Left cardiac atrium (tissue), 4 donors: ENCODE measurements at places on chromosomes 1 and 21.

- DNase-seq = no peak
These were observed 83.6 kb downstream of the RUNX1 start for GRCh38 chr21:34965200-34966174.

- no peak for DNase-seq
These were observed 48.6 kb downstream of the HIVEP3 start for GRCh38 chr1:41870076-41870562.

DNA sequence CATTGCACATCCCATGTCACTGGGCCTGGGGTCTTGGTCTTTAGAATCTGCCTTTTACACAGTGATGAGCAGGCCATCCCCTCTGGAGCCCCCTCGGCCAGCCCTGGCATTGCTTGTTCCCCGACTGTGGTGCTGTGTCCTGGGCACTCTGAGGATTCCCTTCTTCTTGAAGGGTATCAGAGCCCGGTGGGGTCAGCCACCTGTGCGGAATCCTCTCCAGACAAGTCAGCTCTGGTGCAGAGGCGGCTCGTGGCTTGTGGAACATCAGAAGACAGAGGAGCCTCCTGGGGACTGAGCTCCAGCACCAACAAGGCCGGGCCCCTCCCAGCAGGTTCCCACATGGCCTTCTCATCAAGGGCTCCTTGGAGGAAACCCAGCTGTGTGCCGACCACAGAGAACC is 57.9 kb upstream of the AJAP1 start:
- DNase-seq = no peak

DNA sequence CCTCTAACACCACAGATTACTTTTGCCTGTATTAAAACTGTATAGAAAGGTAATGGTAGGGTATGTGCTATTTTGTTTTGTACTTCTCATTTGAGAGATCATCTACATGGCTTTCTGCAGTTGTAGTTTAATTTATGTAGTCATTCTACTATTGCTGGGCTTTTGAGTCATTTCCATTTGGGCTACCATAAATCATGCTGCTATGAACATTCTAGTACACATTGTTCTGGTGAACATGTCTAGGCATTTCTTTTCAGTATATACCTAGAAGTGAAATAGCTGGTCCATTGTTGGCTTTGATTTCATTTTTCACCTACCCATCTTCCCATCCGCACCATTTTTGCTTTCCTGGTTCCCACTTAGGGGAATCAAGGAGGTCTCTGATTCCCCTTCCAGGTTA is 18.7 kb downstream of the EDN2 start:
- no peak for DNase-seq

GRCh38 chr1:39220891-39221870 is 16.7 kb downstream of the MACF1 start:
- DNase-seq = no peak

- DNase-seq = no peak
These were observed 79.3 kb downstream of the MAP3K7CL start for GRCh38 chr21:29209696-29210095.
